ENCODE measurements at places on chromosomes 4 and X. TPM values are rescaled to one million over a fixed set of nuclear protein-coding genes. Genes with fewer than 3 reads are reported as not detected.

Gene OPRPN
- total RNA-seq, result not detected

Gene CTAG1A
- not detected for total RNA-seq

Gene NPNT
- total RNA-seq, result under 0.01 TPM

Gene MAGEB1
- total RNA-seq, result not detected

Gene RNF175
- total RNA-seq, result not detected

Gene GK
- 3.9 TPM for total RNA-seq

Gene FAM193A
- 8.0 TPM for total RNA-seq

Gene FATE1
- not detected for total RNA-seq

Gene TRAM1L1
- 0.51 TPM for total RNA-seq

Gene SCD5
- total RNA-seq, result 23.6 TPM

Gene GLRB
- 15.7 TPM for total RNA-seq

Gene ODAPH
- total RNA-seq, result not detected
